ENCODE measurements at places on chromosomes 1 and 21.

GRCh38 chr21:38081708-38082107 is 165.5 kb upstream of the KCNJ6 start:
- DNase-seq, result no peak

GRCh38 chr1:203593723-203594122 is 32.9 kb upstream of the ATP2B4 start:
- DNase-seq, result peak; percentile 75

DNA sequence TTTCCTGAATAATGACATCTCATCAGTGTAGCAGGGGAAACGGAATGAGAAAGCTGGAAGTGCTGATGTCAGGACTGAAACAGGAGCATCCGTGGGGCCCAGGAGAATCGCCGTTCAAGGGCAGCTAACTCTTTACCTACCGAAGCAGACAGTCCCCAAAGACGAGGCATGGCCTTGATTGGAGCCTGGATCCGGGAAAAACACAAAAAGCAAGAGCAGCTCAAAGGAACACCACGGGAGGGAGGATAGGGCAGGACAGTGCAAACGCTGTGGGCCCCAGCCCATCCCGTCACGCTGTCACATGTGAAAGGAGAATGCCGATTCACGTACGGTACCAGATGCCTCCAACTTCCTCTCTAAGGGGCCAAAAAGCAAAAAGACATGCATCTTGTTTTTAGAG is 34.9 kb downstream of the WNT9A start:
- DNase-seq, result no peak

DNA sequence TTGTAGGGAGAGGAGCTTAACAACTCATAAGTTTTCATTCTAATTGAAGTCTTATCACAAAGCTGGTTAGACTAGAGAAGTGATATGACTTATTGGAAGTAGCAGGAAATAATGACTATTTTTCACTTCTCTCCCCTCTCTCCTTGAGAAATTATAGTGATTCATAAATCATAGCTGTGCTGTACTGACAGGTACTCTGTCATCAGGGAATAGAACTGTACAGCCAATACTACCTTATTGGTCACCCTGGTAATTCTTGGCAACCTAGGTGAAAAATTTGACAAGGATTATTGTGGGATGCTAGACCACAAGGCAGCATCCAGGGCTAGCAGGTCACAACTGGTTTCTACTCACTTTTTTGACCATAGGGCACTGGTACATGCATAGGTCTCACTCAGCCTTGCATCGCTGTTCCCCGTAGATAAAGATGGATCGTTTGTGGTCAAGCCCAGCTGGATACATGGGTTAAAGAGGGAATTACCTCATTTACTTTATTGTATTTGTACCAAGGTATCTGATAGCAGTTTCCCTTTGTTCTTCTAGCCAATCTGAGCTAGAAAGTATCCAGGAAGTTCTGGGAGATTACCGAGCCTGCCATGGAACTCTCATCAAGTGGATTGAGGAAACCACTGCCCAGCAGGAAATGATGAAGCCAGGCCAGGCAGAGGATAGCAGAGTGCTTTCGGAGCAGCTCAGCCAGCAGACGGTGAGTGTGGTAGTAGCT is 113.6 kb downstream of the MACF1 start:
- DNase-seq, result no peak

- no peak for DNase-seq
These were observed 441.5 kb downstream of the SMYD3 start for GRCh38 chr1:246065592-246065991.

DNA sequence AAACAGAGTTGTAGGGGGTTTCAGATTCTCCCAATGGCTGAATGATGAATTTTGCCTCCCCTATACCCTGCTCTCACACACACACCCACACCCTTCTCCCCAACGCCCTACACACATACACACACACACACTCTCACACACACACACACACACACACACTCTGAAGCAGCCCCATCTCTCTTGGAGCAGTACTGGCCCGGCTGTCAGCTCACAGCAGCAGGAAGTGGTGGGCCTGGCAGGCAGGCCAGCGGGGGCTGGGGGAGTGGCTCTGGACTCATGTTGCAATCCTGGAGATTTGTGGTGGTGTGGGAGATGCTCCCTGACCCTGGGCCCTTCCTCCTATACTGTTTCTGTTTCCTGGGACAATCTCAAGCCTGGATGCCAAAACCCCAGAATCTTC is 2.2 kb downstream of the IKBKE start:
- DNase-seq, result peak; percentile 49

- peak; percentile 7 for DNase-seq
These were observed 660 bp downstream of the MEGF6 start for GRCh38 chr1:3610527-3611169.
